PC-9 (cell line): ENCODE measurements at places on chromosomes 1 and 21. TPM values are rescaled to one million over a fixed set of nuclear protein-coding genes. Genes with fewer than 3 reads are reported as not detected.

KCNT2 gene
- 0.53 and 0.90 TPM in 2 replicates for total RNA-seq

ERICH3 gene
- not detected in 2 replicates for total RNA-seq

GRIK1 gene
- total RNA-seq = not detected in 2 replicates

TLCD4 gene
- 11.2 TPM in 2 replicates for total RNA-seq

CELA3A gene
- not detected in 2 replicates for total RNA-seq

GRCh38 chr1:248752161-248753028, 3.2 kb downstream of the LYPD8 start:
- no peaks in the 10 kb centered on the region for H3K27me3 ChIP-seq
- no peak for DNase-seq
- H3K36me3 ChIP-seq = no peaks in the 10 kb centered on the region
- H3K27ac ChIP-seq = no peak overlapping the region

DNA sequence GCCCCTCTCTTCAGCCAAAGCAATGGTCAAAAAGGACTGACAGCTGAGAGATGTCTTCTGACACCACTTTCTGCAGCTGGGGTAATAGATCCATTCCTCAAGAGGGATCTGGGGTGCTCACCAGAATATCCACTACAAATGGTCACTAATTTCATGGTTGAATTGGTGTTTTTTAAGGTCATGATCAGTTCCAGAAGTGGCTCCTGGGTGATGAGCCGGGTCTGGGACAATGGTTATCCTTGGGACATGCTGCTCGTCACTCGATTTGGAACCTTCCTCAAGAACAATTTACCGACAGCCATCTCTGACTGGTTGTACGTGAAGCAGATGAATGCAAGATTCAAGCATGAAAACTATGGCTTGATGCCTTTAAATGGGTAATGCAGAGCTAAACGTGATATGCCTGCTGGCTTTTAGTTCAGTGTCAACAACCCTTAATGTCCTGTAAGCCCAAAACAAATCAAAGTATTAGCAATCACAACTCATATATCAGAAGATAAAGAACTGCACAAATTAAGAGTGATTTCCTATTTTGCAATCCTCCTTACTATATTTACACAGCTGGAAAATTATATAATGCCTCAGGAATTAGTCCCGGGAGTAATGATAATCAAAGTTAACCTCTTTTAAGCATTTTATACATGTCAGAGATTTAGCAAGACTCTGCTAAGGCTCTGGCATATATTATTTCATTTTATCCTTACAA, 20.1 kb downstream of the FMO3 start:
- no peaks in the 10 kb centered on the region for H3K4me1 ChIP-seq
- no peaks in the 10 kb centered on the region for H3K36me3 ChIP-seq
- no peak for DNase-seq
- no peak overlapping the region for H3K4me3 ChIP-seq
- H3K27me3 ChIP-seq = 0 out of 2 replicates have a peak, but pooled peaks cover 6% of the 10 kb centered on the region

DNA sequence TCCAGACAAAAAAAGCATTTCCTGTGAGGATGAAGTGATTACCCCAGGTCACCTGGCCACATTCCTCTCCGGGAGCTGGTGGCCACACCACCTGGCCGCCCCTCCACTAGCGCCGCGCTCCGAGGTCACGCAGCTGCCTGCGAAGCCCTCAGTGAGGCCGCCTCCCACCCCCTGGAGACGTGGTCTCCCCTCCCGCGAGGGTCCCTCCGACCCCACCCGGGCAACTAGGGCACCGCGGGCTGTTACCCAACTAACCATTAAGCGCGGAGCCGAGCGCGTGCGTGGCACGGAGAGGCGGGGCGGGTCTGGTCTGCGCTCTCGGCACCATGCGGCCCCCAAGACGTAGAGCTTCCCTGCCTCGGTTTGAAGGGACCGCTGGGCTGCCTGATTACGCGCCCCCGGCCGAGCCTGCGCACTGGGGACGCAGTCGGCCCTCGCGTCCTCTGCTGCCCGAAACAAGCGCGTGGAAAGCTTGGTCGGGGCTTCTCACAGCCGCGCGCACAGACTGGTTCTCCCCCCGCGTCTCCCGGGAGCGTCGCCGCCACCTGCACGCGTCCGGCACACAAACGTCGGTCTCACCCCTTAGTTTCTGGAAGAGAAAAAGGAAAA, 106.5 kb downstream of the SLC16A1 start:
- no peaks in the 10 kb centered on the region for H3K27me3 ChIP-seq
- peaks cover 43% of the 10 kb centered on the region for H3K4me1 ChIP-seq
- DNase-seq = peak; percentile 77
- H3K4me3 ChIP-seq = peak overlapping the region; percentile 73
- H3K27ac ChIP-seq = peak overlapping the region; percentile 88

DNA sequence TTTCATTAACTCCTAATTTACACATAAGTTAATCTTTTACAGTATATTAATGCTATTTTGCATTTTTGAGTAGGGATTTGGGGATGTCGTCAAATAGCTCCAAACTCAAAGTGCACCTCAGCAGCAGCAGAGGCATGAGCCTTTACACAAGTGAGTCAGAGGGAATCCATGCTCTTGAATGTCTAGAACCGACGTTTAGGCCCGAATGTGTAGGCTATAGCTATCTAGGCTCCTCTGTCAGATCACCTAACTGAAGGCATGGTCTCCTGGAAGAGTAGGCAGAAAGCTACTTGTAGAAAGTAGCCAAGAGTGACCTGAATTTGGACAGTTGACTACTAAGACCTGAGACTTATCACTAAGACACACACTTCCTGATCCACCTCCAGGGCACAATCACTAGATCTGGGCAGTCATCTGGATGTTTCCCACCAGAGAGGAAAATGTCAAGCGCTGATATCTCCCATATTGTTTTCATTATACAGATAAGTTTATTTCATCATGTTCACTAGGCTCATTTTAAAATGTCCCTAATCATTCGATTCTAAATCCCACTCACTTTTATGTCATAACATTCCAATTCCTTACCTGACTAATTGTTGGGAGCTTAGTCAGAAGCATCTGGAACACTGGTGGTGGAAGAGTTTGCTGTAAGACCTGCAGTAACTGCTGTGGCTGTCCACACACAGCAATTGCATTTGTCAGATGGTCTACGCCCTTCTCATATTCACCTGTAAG, 15.3 kb downstream of the TOMM20 start:
- no peak for DNase-seq
- no peak overlapping the region for H3K4me3 ChIP-seq
- H3K4me1 ChIP-seq = no peaks in the 10 kb centered on the region
- H3K27ac ChIP-seq = peak overlapping the region; percentile 39; the same call in 1 of the 2 replicates
- H3K27me3 ChIP-seq = no peaks in the 10 kb centered on the region

GRCh38 chr1:21625390-21626190, 43.6 kb downstream of the RAP1GAP start:
- peaks cover 66% of the 10 kb centered on the region for H3K4me1 ChIP-seq
- no peaks in the 10 kb centered on the region for H3K27me3 ChIP-seq
- no peak for DNase-seq
- peak overlapping the region; percentile 96 for H3K27ac ChIP-seq
- no peak overlapping the region for H3K4me3 ChIP-seq

DNA sequence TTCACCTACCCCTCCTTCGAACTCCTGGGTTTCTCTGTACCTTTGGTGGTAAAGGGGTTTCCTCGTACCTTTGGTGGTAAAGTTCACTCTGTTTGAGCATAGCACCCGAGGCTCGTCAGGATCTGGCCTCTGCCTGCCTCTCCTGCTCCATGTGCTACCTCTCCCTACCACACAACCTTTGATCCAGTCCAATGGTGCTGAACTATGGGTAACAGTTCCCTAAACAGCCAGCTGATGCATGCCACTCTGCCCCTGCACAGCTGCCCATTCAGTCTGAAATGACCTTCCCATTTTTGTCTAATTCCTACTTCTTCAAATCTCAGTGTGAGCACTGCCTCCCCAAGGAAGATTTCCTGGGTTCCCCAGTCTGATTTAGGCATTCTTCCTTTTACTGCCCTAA, 14.0 kb downstream of the OVAAL start:
- no peaks in the 10 kb centered on the region for H3K27me3 ChIP-seq
- H3K4me1 ChIP-seq = peaks cover 6% of the 10 kb centered on the region; the same call in 1 of the 2 replicates
- no peaks in the 10 kb centered on the region for H3K36me3 ChIP-seq
- no peak overlapping the region for H3K27ac ChIP-seq
- DNase-seq = no peak

DNA sequence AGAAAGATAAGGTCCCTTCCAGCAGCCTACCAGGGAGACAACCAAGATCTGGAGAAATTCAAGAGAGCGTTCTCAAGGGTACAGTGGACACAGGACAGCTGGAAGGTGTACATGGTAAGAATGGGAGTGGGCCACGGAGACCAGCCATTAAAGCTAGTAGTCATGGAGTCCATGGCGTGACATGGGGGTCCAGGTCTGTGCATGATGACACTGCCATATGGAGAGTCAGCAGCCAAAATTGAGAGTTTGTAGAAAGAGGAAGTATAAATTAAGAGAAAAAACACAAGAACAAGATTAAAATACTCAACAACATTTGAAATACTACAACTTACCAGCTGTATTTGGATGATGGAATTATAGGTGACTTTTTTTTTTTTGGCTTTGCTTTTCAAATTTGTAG, 7.9 kb upstream of the LORICRIN start:
- H3K4me1 ChIP-seq = no peaks in the 10 kb centered on the region
- no peak overlapping the region for H3K4me3 ChIP-seq
- peaks cover 19% of the 10 kb centered on the region for H3K27me3 ChIP-seq
- H3K27ac ChIP-seq = no peak overlapping the region

- H3K27me3 ChIP-seq = no peaks in the 10 kb centered on the region
- DNase-seq = peak; percentile 97
- H3K36me3 ChIP-seq = no peaks in the 10 kb centered on the region
- peak overlapping the region; percentile 3; the same call in 1 of the 2 replicates for H3K27ac ChIP-seq
These were observed 19.8 kb upstream of the HSPG2 start for GRCh38 chr1:21956720-21957552.

DNA sequence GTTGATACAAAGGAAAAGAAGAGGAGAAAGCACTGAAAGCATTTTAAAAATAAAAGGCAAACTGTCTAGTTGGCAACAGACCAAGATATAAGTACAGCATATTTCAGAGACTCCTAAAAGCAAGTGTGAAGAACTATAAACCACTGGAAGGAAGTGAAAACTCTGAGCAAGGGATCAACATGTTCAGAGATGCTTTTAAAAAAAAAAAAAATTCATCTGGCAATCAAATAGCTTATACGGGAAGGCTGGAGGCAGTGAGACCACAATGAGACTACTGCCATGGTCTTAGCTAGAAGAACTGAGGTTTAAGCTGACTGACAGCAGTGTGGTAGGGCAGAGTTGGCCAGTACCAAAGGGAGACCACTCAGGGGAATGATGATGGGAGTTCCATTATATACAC, 124.3 kb downstream of the VAV3 start:
- no peak overlapping the region for H3K4me3 ChIP-seq
- no peak overlapping the region for H3K27ac ChIP-seq
- no peaks in the 10 kb centered on the region for H3K27me3 ChIP-seq
- H3K4me1 ChIP-seq = no peaks in the 10 kb centered on the region
- no peak for DNase-seq

DNA sequence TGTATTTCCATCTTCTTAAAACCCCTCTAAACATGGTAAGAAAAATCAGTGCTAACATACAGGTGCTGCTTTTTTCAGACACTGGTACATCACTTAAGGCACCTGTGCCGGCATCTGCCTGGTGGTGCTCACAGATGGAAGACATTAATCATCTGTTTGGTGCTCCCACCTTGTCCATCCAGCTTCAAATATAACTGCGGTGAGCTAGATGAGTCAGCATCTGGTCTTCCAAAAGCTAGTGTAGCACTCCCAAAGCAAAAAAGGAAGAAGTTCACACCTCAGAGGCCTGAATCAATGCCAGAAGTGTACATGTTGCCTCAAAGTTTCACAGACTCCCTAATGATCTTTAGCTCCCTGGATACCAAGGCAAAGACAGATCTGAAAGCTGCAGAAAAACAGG, 44.4 kb downstream of the TM2D1 start:
- no peaks in the 10 kb centered on the region for H3K4me1 ChIP-seq
- H3K36me3 ChIP-seq = peaks cover 4% of the 10 kb centered on the region; the same call in 1 of the 2 replicates
- H3K27me3 ChIP-seq = no peaks in the 10 kb centered on the region
- DNase-seq = no peak
- H3K4me3 ChIP-seq = no peak overlapping the region
- no peak overlapping the region for H3K27ac ChIP-seq

DNA sequence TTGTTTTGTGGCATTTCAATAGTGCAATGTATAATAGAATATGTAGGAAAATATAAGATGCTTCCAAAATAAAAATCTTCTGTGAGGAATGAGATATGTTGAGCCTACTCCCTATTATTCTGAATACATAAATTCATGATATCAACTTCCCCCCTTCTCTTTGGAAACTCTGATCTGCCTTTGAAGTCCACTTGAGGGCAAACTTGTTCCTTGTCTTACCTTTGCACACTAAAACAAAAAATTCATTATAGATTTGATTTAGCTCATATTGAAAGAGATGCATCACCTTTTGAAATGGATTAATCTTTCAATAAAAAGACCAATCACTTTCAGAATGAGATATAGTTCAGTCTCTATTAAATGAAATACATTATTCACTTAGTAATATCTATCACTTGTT, 580.7 kb upstream of the ADGRL4 start:
- H3K27ac ChIP-seq = no peak overlapping the region
- no peaks in the 10 kb centered on the region for H3K27me3 ChIP-seq

DNA sequence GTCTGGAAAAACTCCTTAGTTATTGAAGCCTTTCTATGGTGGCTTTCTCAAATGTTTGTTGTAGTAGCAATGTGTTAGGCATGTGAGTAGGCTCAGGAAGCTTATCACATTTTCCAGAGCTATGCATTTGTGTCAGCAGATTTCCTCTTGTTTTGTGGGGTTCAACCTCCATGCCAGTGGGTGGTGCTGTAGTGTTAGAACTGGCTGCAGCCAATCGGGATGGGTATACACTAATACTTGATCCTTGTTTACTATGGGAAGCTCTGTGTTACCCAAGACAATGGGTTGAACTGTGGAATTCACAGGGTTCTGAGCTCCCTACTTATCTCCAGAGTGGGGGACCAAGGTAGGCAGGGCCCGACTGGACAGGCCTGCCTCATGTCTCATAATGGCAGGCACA, 348.5 kb upstream of the ADAMTS5 start:
- H3K27ac ChIP-seq = no peak overlapping the region
- no peaks in the 10 kb centered on the region for H3K36me3 ChIP-seq
- H3K4me3 ChIP-seq = no peak overlapping the region
- no peaks in the 10 kb centered on the region for H3K4me1 ChIP-seq
- DNase-seq = no peak

DNA sequence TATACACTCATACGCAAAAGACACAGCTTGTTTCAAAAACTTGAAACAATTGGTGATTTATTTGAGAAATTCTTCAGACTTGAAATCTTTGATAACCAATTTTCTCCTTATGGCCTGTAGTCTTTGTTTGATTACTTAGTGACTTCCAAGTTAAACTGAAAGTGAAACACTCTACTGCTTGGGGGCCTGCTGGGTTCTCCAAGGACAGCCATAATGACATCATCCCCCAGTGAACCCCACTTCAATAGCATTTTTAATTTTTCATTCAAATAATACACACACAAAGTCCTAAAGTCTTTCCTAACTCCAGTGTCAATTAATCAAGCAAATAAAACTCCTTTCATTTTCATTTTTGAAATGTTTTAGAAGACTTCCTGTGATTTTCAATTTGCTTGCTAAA, 59.2 kb downstream of the KRTAP19-8 start:
- no peak overlapping the region for H3K4me3 ChIP-seq
- no peak overlapping the region for H3K27ac ChIP-seq
- H3K4me1 ChIP-seq = no peaks in the 10 kb centered on the region
- H3K36me3 ChIP-seq = no peaks in the 10 kb centered on the region
- no peaks in the 10 kb centered on the region for H3K27me3 ChIP-seq

- H3K36me3 ChIP-seq = no peaks in the 10 kb centered on the region
- H3K27ac ChIP-seq = no peak overlapping the region
- no peak for DNase-seq
- H3K4me1 ChIP-seq = no peaks in the 10 kb centered on the region
- no peak overlapping the region for H3K4me3 ChIP-seq
These were observed 121.6 kb downstream of the RGS7 start for GRCh38 chr1:241235256-241235897.

GRCh38 chr1:119477710-119478109, 29.3 kb upstream of the HSD3B1 start:
- H3K4me1 ChIP-seq = peaks cover 5% of the 10 kb centered on the region
- no peaks in the 10 kb centered on the region for H3K27me3 ChIP-seq
- H3K27ac ChIP-seq = no peak overlapping the region
- DNase-seq = no peak
- H3K36me3 ChIP-seq = no peaks in the 10 kb centered on the region
- no peak overlapping the region for H3K4me3 ChIP-seq
